ENCODE measurements at places on chromosomes 5 and 9.

- no peak for DNase-seq
Measured at GRCh38 chr9:95815961-95816360, 59.5 kb upstream of the ERCC6L2 start.

- no peak for DNase-seq
Measured at GRCh38 chr5:65646938-65647337, 22.1 kb downstream of the SHLD3 start.

DNA sequence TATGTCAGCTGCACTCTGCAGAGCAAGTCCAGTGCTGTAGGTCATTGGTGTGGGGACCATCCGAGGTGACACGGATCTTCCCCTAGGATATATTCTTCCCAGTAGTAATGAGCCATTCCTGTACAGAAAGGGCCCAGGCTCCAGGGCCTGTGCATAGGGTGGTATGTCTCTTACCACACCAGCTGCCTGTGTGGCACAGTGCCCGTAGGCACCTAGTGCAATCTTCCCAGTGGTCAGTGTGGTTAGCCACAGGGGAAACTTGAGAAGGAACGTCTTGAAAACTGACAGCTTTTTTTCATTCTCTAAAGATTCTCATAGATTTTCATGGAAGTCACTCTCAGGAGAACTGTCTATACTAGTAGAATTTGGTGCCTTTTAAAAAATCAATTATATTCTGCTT lies 39.8 kb downstream of the CYSTM1 start:
- DNase-seq = no peak

DNA sequence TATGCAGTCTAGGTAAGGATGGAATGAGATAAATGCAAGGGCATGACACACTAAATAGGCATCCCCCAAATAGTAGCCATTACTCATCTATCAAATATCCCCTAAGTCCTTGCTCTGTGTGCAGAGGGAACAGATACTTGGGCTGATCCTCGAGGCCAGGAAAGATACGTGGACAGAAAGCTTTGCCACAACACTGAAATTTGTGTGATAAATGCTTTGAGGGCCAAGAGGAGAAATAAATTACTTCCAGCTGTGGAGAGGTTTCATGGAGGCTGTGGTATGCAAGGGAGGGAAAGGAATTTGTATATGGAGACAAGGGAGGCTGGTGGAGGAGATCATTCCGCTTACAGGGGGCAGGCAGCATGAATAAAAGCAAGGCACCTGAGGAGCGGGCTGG lies 18.5 kb downstream of the ATOX1 start:
- no peak for DNase-seq

DNA sequence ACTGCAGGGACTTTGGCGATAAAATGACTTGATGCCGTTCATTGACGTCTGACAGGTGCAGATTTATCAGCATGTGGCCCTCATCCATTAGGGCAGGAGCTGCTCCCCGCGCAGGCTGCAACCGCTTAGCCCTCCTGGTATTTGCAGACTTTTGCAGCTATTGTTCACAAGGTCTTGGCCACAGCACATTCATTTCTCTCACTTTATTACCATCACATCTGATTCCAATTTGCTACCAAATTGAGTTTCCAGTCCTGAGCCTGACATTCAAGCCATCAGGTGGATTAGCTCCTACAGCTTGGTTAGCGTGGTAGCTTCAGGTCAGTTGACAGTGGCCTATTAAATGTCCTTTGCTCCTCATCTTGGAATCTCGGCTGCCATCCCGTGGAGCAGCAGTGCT lies 299.2 kb downstream of the CD180 start:
- DNase-seq = no peak

- no peak for DNase-seq
Measured at GRCh38 chr9:134521817-134522501, 119.6 kb upstream of the COL5A1 start.

- DNase-seq = no peak
Measured at GRCh38 chr5:33824516-33825195, 67.1 kb downstream of the ADAMTS12 start.

DNA sequence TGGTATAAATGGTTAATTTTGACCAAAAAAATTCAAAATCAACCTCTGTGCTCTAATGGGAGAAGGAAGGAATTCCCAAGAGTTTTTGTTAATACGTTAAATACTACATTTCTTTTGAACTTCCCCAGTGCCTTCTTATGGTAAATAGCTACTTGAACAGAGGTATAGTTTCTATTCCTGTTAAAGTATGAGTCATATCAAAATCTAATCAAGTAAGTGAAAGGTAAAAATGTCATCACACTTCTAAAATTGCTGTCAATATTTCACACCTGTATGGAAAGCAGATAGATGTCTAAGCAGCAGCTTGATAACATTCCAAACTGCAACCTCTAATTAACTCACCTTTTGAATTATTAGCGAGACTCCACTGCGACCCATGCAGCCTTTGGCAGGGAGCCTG lies 214.1 kb upstream of the MEF2C start:
- no peak for DNase-seq

- no peak for DNase-seq
Measured at GRCh38 chr5:143582869-143583268, 179.4 kb upstream of the NR3C1 start.

- DNase-seq = no peak
Measured at GRCh38 chr5:140216478-140217074, 41.6 kb downstream of the CYSTM1 start.

DNA sequence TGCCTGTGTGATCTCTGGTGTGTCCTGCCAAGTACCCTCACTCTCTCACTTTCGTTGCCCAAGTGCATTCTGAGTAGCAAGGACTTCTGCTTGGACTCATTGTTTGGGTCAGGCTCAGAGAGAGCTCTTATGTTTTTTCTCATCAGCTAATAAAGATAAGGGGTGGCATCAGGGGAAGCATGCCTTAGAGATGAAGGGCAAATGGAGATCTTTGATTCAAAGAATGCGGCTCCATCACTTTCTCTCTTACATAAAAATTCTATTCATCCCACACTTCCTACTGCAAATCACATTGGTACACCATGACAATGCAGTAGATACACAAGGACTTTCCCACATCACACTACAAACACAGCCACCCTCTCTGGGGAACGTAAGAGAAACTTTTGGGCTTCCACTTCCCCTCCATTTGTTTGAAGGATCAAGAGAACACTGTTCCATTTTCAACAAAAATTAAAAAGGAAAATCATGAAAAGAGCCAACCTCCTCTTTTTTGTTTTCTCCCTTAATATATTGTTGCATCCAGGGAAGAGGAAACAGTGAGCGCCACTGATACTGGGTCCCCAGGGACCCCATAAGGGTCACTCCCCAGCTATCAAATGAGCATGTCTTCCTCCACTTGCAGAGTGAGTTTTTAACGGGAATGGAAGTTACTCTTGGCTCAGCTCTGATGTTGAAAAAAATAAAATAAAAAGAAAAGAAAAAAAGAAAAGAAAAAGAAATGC lies 73.0 kb downstream of the ZNF366 start:
- no peak for DNase-seq

- DNase-seq = no peak
Measured at GRCh38 chr9:131076347-131077195, 19.8 kb upstream of the AIF1L start.

- DNase-seq = no peak
Measured at GRCh38 chr5:178392931-178393394, 160.4 kb upstream of the PHYKPL start.

DNA sequence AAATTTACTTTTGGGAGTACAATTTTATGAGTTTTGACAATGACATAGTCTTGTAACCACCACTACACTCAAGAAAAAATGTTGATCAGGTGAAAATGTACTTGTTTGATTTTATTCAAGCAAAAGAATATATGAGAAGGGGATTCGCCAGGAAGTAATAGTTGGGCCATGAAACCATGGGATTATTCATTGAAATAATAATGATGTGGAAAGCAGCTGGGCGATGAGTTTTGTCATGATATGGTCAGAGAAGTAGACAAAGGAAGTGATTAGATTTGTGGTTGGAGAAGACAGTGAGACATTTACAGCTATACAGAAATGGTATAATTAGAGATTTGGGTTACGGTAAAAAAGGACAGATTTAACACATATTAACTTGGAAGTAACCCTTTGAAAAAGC lies 11.2 kb downstream of the HMGCR start:
- DNase-seq = no peak
